ENCODE measurements at places on chromosomes 16 and 17.

DNA sequence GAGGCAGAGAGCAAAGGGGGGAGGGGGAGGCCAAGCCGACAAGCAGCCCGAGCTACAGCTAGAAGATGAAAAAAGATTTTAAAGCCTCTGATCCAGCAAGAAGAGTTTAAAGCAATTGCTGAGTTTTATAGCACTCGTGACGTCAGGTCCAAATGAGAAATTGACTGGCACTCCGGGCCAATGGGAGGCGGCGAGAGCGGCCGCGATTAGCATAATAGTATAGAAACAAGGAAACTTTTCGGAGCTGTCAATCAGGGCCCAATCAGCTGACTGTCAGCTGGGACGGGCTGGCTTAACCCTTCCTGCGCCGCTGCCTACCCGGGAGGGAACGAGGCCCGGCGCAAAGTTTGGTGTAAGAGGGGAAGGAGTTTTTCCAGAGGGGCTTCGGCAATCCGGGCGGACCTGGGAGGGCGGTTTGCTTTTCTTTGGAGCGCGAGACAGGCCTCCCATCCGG lies at the start of gene MAF:
MAF (minus strand) TSS at position 100 of the 454 bp plus-strand sequence. CDS start 835 bp downstream, outside the sequence.
- DNase-seq: peak; percentile 65

DNA sequence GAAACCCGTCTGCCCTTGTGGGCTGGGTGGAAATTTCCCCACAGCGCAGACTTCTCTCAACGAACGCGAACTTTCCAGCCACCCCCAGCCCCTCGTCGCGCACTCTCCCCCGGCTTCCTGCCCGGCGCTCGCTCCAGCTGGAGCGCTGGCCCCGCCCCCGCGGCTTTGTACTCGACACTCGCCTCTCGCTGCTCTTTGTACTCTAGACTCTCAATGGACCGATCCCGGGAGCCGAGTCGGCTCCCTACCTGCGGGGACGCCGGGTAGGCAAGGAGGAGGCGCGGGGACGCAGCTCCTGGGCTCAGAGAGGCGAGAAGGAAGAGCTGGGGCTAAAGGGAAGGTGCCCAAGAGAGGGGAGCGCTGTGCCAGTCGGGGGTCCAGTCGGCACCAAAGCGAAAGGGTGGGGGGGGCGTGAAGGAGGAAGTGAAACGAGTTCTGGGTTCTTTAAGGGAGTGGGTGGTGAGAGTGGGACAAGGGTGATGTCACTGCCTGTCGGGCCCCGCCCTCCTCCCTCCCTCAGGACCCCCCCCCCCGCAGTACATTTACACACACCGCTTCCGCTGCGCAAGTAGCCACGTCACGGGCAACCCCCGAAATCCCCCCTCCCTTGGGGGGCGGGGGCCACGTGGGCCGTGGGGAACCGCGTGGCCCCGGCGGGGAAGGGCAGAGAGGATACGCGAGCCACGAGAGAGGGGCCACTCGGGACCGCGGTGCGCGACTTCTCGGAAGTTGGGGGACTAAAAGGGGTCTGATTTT lies 9.7 kb downstream of the KDM6B start:
- peak; percentile 77 for DNase-seq

- DNase-seq: no peak
These were observed 80.0 kb downstream of the CPPED1 start for GRCh38 chr16:12723681-12724080.

DNA sequence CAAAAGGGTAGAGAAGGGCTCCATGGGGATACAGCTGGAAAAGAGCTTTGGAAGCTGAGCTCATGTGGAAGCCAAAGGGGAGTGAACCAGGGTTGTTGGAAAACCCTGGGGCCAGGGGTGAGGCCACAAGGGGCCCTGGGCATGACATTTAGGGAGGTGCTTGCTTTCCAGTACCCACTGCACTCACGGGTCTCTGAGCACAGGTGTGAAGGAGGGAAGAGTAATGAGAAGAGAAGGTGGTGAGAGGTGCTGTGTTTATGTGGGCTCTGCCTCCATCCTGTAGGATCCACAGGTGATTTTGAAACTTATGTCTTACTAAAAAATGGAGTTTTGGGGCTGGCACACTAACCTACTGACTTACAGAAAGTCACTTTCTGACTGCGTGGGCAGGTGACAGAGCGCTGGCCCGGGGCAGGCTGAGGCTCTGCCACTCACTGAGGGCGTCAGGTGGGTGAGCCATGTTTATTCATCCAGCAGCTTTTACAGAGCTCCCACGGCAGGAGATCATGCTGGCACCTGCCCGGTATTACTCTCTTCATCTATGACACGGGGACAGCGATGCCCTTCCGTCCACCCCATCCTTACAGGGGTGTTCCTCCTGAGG lies 18.9 kb downstream of the KSR1 start:
- DNase-seq: no peak

DNA sequence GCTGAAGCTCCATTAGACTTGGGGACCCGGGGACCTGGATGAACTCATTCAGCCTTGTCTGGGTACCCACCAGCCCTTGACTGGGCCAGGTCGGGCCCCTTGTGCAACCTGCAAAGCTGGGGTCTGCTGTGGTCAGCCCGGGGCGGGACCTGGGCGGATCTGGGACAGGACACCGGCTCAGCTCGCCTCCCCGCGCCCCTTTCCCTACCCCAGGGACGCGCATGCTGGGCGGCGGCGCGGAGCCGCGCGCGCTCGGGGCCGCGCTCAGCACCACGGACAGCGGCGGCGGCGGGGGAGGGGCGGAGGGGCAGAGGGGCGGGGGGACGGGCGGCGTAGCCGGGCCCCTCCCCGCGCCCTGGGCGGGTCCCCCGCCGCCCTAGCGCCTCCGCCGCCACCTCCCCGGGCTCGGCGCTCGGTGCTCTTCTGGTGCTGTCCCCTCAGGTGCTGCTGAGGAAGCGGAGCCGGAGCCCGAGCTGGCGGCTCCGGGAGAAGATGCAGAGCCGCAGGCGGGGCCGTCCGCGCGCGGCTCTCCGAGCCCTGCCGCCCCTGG lies 7.4 kb downstream of the ACD start:
- DNase-seq: no peak

GRCh38 chr17:27295945-27296344 lies 2.0 kb downstream of the WSB1 start:
- no peak for DNase-seq

Measured in DMS79 (cell line).